ENCODE measurements at places on chromosomes 2 and 18. TPM values are rescaled to one million over a fixed set of nuclear protein-coding genes. Genes with fewer than 3 reads are reported as not detected.

The ACKR3 gene
- total RNA-seq: 15.4 TPM

The DES gene
- 0.39 TPM for total RNA-seq

The CCDC102B gene
- total RNA-seq: 0.49 TPM

The UGT1A4 gene
- 0.12 TPM for total RNA-seq

The SERPINB13 gene
- total RNA-seq: not detected

The ABCG5 gene
- total RNA-seq: not detected

The SNRNP200 gene
- total RNA-seq: 113 TPM
